ENCODE measurements at places on chromosomes 7 and 10.

- DNase-seq: no peak
These were observed 54.9 kb downstream of the KCNMA1 start for GRCh38 chr10:77582710-77583115.

DNA sequence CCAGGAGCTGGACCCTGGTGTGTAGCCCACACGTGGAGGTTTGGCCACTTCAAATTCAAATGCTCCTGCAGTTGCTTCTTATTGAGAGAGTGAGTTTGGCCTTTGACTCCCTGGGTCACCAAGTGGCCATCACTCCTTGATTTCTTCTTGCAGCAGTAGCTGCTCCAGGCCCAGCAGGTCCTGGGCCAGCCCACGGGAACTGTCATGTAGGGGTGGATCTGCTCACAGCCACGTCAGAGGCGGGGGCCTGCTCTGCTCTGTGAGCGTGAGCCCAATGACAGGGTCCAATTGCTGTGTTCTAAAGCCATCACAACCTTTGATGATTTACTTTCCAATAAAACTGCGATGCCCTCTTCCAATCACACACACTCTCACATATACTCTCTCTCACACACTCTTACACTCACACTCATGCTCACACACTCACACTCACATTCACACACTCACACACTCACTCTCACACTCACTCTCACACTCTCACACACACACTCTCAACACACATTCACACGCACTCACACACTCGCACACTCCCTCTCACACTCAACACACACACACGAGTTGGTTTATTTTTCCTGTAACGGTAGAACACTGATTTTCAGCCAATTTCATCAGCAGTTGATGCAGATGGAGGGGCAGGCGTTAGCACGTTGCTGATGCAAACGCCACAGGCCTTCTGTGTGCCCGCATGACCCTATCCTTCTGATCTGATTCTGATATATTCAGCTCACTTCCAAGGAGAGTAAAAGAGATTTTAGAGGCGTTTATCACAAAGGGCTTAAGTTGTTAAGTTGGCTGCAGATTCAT lies 210.7 kb upstream of the PPP2R2D start:
- DNase-seq: no peak

- DNase-seq: no peak
These were observed 8.9 kb upstream of the CH25H start for GRCh38 chr10:89216056-89216455.

GRCh38 chr10:106592396-106592795 lies 572.1 kb downstream of the SORCS1 start:
- DNase-seq: no peak

- no peak for DNase-seq
These were observed 85.9 kb downstream of the XPNPEP1 start for GRCh38 chr10:109837384-109837783.

GRCh38 chr10:107767185-107767584 lies 602.7 kb upstream of the SORCS1 start:
- DNase-seq: no peak

- peak; percentile 92 for DNase-seq
These were observed 181.3 kb downstream of the TAX1BP1 start for GRCh38 chr7:27921081-27921836.

DNA sequence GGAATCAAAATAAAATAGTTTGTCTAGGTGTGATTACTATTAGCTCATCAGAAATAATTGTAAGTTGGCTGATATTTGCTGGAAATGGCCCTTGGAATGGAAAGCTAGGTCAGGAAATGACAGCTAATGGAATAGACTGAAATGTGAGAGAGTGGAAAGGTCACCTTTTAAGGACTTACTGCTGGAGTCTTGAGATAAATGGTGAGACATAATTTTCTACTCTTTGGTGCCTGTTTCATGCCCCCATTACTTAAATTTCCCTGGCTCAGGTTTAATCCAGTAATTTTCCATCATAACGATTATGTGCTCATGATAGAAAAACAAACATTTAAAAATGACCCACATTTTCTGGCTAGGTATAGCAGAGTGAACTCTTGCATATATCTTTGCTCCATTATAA lies 123.6 kb downstream of the ADAM22 start:
- no peak for DNase-seq

- peak; percentile 80 for DNase-seq
These were observed 244.0 kb downstream of the BUB3 start for GRCh38 chr10:123398180-123398591.

DNA sequence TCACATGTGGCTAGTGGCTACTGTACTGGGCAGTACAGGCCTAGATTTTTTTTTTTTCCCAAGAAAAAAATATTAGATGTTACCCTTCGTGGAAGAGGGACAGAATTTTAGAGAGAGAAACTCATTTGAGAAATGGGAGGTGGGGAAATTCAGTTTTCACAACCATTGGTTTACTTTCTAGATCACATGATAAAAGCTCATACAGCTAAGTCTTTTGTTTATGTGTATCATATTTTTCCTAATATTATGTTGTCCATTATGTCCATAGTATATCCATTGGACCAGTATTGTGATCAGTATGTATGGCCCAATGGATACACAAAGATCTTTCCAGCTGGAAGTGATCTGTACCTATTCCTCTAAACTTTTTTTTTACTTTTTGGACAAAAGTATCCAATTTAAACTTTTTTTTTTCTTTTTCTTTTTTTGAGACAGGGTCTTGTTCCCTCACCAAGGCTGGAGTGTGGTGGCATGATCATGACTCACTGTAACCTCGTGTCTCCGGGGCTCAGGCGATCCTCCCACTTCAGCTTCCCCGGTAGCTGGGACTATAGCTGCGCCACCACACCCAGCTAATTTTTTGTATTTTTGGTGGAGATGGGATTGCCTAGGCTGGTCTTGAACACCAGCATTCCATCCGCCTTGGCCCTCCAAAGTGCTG lies 4.1 kb downstream of the CALU start:
- DNase-seq: no peak

- DNase-seq: peak; percentile 82
These were observed 634 bp downstream of the EZH2 start for GRCh38 chr7:148883266-148884048.

- no peak for DNase-seq
These were observed 122.5 kb upstream of the MBL2 start for GRCh38 chr10:52895059-52895458.

GRCh38 chr10:116848032-116848943 lies 1.0 kb upstream of the ENO4 start:
- no peak for DNase-seq

GRCh38 chr10:106619346-106619745 lies 545.2 kb downstream of the SORCS1 start:
- no peak for DNase-seq

GRCh38 chr7:140605337-140605736 lies 35.3 kb downstream of the DENND2A start:
- no peak for DNase-seq

GRCh38 chr7:20786421-20786778 lies 286 bp downstream of the SP8 start:
- DNase-seq: no peak

DNA sequence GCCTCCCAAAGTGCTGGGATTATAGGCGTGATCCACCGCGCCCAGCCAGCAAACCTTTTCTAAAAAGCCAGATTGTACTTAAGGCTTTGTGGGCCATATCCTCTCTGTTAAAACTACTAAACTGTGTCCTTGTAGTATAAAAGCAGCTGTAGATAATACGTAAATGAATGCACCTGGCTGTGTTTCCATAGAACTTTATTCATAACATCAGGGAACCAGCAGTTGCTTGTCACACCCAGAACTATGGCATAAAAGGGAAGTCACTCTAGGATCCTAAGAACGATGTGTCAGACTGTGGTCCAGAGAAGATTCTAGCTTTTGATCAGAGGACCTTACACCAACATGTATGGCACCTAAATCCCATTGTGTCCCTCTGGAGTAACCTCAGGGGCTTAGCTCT lies 63.0 kb downstream of the DENND2A start:
- DNase-seq: no peak

- no peak for DNase-seq
These were observed 442.0 kb downstream of the MDFIC start for GRCh38 chr7:115363916-115364315.

- peak; percentile 27 for DNase-seq
These were observed 295.0 kb downstream of the BICC1 start for GRCh38 chr10:58807629-58808022.

GRCh38 chr10:76026176-76026771 lies 594.9 kb downstream of the LRMDA start:
- DNase-seq: no peak

- no peak for DNase-seq
These were observed 37.7 kb upstream of the ODAD2 start for GRCh38 chr10:28036587-28036986.

DNA sequence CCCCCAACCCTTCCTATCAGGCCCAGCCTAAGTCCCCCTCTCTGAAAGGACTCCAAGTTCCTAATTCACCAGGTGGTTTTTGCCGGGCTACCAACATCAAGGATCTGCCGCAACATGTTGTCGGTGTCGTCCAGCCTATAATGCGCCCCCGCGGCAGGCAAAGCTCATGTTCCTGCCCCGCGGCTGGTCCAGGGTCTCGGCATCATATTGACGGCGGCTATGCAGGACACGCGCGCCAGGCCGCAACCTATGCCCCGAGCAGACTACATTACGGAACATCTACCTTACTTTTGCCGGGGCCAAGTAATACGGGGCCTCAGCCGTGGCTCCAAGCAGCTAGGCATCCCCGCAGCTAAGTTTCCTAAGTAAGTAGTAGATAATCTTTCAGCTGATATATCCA lies 24.6 kb upstream of the FAM221A start:
- DNase-seq: no peak

All from eye (tissue), 1 donor.